ENCODE measurements at places on chromosomes 1 and 21.

DNA sequence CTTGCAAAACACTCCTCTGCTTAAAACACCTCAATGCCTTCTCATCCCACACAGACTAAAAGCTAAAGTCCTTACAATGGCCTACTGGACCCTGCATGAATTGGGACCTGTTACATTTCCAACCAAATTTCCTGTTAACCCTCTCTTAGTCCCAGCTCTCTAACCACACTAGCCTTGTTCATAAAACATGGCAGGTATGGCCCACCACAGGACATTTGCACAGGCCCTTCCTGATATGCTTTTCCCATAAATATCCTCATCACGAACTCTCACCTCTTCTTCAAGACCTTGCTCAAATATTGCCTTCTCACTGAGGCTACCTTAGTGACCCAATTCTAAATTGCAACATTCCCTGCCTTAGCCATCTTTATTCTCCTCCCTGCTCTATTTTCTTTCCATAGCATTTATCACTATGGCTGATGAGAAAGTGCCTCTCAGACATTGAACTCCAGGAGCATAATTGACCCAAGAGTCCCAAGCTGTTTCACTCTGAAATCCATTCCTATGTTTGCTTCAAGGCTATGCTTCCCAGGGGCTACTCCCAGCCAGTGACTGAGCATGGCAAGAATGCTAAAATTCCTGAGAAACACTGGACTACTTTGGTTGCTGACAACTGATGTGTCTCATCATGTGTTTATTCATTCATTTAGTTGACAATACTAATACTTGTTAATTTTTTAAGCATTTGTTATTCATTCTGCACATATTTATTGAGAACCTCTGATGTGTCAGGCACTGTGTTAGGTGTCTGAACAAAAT lies 2.7 kb upstream of the PALMD start:
- no peak for DNase-seq

GRCh38 chr1:227401562-227402342 lies 83.5 kb upstream of the CDC42BPA start:
- no peak for DNase-seq

GRCh38 chr1:17197696-17198095 lies 7.2 kb upstream of the PADI1 start:
- DNase-seq: no peak

DNA sequence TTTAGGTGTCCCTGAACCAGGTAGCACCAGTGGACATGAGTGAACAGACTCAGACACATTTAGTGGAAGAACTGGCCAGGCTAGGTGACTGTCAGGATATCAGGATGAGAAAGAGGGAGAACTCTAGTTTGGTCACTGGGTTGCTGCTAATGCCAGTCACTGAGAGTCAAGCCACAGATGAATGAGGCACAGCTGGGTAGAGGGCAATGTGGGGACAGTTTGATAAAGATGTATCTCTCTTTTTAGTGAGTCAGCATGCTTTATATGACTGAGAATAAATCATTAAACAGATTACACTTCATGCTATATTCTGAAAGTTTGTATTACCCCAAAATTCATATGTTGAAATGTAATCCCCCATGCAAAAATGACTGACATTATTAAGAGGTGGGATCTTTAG lies 87.1 kb downstream of the SELENOF start:
- no peak for DNase-seq

- DNase-seq: no peak
Observed at GRCh38 chr21:43345746-43346409, 81.1 kb downstream of the SIK1 start.

DNA sequence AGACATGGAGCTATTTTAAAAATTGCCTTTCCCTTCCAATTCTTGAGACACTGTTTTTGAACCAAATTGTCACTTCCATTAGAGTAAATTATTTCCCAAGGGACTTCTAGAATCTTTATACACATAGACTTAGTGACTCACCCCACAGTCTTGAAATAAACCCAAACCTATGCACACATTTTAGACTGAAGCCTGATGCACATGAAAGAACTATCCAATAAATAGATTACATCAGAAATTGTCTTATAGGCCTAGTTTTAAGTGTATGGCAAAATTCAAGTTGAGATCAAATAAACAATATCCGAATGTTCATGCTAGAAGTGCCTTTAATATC lies 32.2 kb upstream of the ZNF326 start:
- DNase-seq: no peak

DNA sequence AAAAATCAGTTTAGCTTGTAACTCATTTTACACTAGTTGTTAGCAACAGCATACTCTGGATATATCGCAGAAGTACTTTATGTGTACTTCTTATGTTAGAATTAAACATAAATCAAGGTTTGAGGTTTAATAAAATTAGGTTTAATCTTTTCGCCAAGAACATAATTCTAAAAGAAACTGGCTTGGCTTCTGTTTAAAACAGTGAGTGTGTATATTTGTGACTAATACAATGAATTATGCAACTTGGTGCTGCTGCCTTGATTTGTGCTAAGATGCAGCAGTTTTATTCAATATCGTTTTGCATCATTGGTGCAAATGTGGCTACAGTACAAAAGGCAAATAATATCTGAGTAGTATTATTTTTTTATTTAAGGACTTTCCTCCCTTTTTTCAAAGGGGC lies 44.8 kb downstream of the USP25 start:
- no peak for DNase-seq

DNA sequence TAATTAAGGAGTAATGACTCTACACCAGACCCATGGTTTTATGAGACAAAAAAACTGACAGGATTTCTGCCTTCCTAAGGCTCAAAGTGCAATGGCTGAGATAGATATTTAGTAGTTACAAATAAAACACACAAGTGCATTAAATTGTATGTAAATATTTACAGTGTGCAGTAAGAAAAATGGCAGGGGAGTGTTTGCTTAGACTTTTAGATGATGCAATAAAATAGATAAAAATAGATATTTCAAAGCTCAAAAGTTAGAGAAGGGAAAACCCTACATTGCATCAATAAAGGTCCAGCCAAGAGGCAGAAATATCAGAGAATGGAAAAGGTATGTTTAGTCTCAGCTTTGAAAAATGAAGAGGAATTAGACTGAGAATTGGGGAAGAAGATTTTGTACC lies 226.3 kb upstream of the FGGY start:
- DNase-seq: no peak

GRCh38 chr1:38994196-38994595 lies 3.1 kb downstream of the AKIRIN1 start:
- no peak for DNase-seq

GRCh38 chr1:101188331-101188730 lies 48.5 kb upstream of the S1PR1 start:
- no peak for DNase-seq

- no peak for DNase-seq
Observed at GRCh38 chr1:166763318-166763717, 76.0 kb upstream of the POGK start.

- no peak for DNase-seq
Observed at GRCh38 chr1:47646676-47647075, 208.8 kb downstream of the FOXD2 start.

- DNase-seq: no peak
Observed at GRCh38 chr1:244303610-244303969, 148.1 kb downstream of the ADSS2 start.

- DNase-seq: no peak
Observed at GRCh38 chr21:31991356-31992331, 118.8 kb downstream of the HUNK start.

DNA sequence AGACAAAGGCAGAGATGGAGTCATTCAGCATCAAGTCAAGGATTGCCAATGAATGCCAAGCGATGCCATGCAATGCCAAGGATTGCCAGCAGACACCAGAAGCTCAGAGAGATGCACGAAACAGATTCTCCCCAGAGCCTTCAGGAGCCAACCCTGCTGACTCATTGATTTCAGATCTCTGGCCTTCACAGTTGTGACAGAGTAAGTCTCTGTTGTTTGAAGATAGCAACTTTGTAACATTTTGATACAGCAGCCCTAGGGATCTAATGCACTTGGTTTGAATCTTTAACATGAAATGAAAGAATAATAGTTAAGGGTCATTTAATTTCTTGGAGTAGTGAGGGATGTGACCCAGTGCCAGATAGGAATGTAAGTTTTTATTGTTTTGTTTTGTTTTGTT lies 287.4 kb upstream of the RUNX1 start:
- DNase-seq: no peak

DNA sequence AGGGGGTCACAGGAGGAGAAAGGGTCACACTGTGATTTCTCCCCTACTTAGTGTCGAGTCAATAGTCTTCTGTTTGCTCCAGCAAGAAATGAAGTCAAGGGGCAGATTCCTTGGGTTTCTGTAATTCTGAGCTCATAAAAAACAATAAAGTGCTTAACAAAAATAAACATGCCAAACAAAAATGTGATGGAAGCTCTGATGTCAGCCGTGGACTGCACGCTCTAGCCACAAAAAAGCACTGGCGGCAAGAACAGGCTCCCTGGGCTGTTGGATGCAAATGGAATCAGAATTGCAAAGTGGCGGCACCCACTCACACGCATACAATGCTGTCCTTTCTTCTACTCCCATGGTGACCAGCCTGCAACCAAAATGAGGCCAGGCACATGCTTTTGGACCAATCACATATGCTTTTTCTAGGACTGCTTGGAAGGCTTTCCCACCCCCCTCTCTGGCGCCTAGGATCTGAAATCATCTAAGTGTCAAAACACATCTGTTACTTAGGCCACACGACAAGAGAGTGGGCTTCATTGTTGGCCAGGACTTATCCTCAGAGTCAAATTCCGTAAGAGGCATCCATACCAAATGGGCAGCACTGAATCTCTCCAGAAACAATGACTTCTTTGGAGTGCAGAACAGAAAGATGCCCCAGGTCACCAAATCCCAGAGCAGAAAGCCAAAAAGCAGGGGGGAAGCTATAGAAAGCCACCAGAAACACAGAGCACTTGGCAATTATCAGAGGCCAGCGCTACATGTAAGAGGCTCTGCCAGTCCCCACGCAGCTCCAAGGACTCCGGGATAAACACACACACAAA lies 9.2 kb downstream of the C1orf198 start:
- DNase-seq: no peak

GRCh38 chr1:4755864-4756504 lies 101.6 kb downstream of the AJAP1 start:
- no peak for DNase-seq

GRCh38 chr1:16151196-16151994 lies 4.5 kb downstream of the EPHA2 start:
- DNase-seq: no peak

DNA sequence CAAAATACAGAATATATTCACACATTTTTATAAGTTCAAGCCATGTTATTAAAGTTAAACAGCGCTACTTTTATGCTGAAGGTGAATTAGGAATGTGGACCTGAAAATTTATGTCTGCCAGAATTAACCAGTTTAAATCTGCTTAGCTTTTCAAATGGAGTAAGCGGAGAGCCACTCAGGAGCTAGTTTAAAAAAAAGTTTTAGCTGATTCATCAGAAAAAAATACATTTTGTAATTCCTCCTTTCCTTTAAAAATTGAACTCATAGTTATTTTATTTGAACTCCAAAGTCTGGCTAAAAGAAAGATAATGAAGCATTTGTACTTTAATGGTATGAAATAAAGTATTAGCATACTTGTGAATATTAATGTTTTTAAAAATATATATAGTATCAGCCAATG lies 21.2 kb downstream of the C21orf91 start:
- DNase-seq: no peak

- DNase-seq: no peak
Observed at GRCh38 chr1:236576004-236576403, 28.3 kb downstream of the HEATR1 start.
